ENCODE measurements at places on chromosomes 13 and 19.

DNA sequence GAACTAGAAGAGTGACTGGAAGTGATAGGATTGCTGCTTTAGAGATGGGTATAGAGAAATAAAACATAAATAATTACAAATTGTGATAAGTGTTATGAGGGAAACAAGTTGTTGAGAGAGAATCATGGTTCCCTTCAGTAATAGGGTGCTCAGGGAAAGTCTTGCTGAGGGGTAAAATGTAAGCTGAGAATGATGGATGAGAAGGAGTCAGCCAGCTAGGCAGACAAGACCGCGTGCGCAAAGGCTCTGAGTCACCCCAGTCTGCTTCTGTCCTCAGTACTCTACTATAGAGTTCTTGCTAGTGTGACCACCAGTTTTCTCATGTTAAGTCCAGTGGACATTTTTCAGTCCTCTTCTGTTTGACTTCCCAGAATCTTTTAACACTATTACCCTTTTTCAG lies 39.5 kb downstream of the PCCA start:
- peak; percentile 82 for DNase-seq

DNA sequence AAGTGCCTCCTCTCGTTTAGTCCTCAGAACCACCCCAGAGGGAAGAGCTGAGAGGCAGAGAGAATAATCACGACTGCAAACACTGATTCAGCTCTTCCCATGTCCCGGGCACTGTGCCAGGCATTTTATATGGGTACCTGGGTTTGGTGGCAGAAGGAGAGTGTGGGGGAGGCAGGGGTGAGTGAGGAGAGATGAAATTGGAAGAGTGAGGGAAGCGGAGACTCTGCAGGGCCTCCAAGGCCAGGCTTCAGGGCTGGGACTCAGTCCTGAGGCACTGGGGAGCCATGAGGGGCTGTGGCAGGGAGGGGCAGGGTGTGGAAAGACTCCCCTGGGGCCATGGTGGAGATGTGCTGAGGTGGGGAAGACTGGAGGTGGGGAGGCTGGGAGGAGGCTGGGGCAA lies 8.7 kb downstream of the SYNGR4 start:
- no peak for DNase-seq

GRCh38 chr19:47027586-47028088 lies 8.0 kb downstream of the NPAS1 start:
- no peak for DNase-seq

- DNase-seq = no peak
These were observed 94.6 kb downstream of the KL start for GRCh38 chr13:33110713-33111413.

- no peak for DNase-seq
These were observed 53.3 kb upstream of the SLC7A1 start for GRCh38 chr13:29648760-29649159.

Measured in brain microvascular endothelial cell (primary cell).